AG04449 (cell line): ENCODE measurements at places on chromosomes 5 and 9.

- no peak for DNase-seq
Observed at GRCh38 chr5:98770911-98771322, 2.5 kb upstream of the RGMB start.

DNA sequence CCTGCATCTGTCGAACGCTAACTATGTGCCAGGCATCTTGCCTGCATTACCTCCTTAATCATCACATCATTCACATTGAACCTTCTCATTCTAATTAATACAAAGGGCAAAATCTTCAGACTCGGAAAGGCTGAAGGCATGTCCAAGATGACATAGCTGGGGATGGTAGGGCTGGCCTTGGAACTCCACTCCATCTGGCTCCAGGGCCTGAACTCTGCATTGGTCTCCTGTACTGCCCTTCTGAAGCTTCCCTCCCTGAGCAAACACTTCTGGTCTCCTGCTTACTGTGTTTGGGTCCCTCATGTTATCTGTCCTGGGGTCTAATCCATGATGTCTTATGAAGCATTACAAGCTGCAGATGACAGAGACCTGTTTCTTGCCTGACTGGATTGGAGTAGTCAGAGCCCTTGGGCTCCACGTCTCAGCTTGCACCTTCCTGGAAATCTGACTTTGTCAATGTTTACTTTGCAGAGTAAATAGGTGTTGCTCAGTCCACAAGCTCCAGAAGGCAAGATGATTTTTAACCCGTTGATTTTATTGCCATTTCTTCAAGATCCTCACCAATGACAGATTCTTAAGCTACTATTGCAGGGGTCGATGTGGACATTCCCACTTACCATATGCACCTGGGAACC, 106.1 kb downstream of the GALNT10 start:
- no peak for DNase-seq

GRCh38 chr9:69215774-69216485, 41.9 kb downstream of the TJP2 start:
- no peak for DNase-seq

DNA sequence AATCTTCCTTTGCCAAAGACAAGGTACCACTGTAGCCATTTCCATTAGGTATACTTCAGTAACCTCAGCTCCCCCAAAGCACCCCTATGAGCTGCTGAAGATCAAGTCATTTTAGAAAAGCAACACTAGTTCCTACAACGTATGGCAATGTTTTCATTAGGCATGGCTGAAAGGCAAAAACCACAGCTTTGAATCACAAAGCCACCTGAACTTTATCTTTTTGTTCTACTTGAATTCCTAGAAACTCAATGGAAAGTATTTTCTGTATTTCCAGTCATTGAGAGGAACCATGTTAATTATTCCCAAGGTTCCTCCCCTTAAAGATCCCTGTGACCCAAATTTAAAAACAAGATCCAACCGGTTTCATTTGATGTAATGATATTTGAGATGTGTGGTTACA, 152.1 kb downstream of the EFNA5 start:
- DNase-seq = no peak

- no peak for DNase-seq
Observed at GRCh38 chr5:87394411-87395165, 18.1 kb downstream of the CCNH start.

DNA sequence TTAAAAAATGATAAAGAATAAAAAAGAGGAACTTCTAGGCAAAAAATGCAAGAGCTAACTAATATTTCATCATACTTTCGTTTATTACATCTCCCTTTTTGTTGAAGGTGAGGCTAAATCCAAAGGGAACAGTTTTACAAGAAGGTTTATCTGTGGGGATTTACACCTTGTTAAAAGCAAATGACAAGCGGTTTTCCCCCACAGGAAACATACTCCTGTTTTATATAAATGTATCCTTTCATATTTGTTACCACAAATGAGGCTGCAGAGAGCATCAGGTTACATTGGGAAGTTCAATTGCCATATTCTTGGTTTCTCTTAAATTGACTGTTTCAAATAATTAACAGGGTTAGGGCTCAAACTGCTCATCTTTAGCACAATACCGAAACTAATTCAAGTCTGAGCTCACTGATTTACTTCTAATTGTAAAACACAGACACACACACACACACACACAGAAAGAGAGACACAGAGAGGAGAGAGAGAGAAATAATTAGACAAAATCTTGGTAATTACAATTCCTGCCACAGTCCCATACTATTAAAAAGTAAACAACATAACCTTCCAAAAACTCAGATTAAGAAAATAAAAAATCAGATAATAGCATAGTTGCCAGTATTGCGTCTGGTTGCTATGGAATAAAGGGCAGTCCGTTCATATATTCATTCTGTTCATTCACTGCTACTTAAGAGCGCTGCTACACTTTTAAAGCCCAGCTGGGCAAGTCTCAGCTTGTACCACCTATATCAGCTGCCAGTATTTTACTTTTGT, 17.1 kb downstream of the RFX3 start:
- DNase-seq = no peak

GRCh38 chr5:78339617-78340436, 20.6 kb upstream of the SCAMP1 start:
- no peak for DNase-seq

DNA sequence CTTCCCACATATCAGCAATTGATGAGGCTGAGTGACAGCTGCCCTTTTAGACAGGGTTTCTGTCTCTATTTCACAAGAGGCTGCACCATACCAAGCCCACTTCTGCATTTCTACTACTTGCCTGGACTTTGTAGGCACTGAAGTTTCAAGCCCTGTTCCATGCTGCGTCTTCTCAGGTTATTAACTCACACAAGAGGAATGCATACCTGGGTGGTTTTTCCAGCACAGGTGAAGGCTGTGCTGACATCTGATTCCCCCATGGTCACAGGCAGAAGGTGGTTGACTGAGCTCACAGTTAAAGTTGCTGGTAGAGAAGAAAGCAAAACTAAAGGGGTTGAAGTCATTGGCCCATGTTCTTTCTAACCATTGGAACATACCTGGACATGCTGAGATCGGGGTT, 86.6 kb downstream of the MAMDC2 start:
- no peak for DNase-seq
